ENCODE measurements at places on chromosomes 16 and 17.

DNA sequence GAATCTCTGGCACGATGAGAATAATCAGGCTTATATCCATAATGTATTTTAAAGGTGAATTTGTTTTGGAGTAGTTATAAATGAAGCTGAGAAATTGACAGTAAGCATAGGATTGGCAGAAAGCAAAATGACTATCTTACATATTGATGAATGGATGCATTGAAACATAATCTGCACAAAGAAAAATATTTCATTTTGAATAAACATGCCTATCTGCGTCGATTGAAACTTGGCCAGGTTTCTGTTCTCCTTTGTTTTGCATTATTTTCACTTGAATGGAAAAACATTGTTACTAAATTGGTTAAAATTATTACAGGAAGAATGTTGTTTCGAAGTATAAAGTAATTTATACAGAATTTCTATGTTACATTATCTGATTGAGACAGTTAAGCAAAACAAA lies 128.2 kb downstream of the USP22 start:
- DNase-seq: no peak

- no peak for DNase-seq
These were observed 22.7 kb downstream of the CYB561 start for GRCh38 chr17:63423251-63423950.

- DNase-seq: no peak
These were observed 68.9 kb downstream of the ABCC6 start for GRCh38 chr16:16154281-16154951.

GRCh38 chr16:12651765-12652512 lies 151.7 kb downstream of the CPPED1 start:
- no peak for DNase-seq

- DNase-seq: no peak
These were observed 6.0 kb downstream of the HAGHL start for GRCh38 chr16:732936-733335.

- no peak for DNase-seq
These were observed 16.9 kb downstream of the ITGAX start for GRCh38 chr16:31371619-31372484.

DNA sequence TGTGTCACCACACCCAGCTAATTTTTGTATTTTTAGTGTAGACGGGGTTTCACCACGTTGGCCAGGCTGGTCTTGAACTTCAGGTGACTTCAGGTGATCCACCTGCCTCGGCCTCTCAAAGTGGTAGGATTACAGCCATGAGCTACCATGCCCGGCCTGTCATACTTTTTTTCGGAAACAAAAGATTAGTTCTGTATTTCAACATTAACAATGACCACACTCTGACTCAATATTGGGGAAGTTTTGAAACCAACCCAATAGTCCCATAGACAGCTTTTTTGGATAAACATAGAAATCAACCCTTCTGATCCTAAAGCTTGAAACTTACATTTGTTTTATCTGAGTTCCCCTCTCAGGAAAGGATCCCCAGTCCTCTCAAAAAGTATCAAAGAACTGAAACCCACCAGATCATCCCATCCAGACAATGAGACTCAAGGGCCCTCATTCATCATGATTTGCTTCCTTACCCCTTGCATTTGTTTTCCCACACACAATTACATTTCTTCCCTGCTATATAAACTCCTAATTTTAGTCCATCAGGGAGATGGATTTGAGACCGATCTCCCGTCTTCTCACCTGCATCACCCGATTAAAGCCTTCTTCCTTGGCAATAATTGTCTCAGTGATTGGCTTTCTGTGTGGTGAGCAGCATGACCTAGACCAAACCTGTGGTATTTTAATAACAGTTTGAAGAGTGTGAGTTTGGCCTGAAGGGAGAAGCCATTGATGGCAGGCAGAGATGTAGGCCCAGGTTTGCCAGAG lies 7.2 kb upstream of the AGRP start:
- peak; percentile 74 for DNase-seq

DNA sequence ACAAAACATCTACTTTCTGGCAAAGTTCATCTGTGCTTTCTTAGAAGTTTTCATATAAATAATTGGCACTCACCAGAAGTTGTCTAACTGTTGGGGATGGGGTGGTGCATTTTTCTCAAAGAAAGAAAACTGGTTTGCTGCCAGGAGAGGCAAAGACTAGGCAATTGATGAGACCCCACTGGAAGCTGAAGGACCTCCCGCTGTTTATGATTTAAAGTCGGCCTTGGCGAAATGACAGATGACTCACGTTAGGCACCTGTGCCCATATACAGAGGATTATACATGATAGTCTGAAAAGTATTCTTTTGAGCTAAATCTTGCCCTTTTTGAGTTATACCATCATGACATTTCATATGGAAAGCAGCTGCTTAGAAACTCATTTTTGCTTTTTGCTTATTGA lies 193.0 kb upstream of the ZFHX3 start:
- DNase-seq: no peak

DNA sequence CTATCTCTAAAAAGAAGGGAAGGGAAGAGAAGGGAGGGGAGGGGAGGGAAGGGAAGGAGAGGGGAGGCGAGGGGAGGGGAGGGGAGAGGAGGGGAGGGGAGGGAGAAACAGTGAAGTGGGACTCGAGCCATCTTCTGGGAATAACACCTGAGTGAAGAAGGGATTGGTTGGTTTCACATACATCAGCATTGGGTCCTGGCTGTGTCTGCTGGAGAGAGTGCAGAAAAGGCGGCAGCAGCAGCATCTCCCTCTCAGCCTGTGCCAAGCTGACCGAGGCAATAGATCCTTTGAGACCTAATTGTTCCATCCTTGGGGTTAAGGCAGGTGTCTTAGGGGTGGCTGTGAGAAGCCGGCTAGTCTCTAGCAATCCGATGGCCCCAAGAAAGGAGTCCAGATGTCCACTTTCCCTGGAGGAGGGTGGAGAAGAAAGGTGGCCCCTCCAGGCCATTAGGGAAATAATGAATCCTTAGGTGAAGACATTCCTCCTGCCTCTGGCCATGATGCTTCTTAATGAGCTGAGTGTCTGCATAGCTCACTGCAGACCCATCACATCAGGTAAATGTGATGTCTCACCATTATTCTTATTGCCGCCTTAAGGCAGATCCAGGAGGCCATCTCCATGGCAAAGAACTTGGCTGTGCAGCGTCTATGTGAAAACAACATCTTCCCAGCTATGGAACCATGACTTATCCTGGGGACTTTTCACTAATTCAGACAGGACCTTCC lies 71.6 kb downstream of the WIPI1 start:
- no peak for DNase-seq

- DNase-seq: no peak
These were observed 6.8 kb downstream of the SCARF1 start for GRCh38 chr17:1638624-1639300.

GRCh38 chr17:80704381-80704819 lies 159.8 kb downstream of the RPTOR start:
- no peak for DNase-seq

DNA sequence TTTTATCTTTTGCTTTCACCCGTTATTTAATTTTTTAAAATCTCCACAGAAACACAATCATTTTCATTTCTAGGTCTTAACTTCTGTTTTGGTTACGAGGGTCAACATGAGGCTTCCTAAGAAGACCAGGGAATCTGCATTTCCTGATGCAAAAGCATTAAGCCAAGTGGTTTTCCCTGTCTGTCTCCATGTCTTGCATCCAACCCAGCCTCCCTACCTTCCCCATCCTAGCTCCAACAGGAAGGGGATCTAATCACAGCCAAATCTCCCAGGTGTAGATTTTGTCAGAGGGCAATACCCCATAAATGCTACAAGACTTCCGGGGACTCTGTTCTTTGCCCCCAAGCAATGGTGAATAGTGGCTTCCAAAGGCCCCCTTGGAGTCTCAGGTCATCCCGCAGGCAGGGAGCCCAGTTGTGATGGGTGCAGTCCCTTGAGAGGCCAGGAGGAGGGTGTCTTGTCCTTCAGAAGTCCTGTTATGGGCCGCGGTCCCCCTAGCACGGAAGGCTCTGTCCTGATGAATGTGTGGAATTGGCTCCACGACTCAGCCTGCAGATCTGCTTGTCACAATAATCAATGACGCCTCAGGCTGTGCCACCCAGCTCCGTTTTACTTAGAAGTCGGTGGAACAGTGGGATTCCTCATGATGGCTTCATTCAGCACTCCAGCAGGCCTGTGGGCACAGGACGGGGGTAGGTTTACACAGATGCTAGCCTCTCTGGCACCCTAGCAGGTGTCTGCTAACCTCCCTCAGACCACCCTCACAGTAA lies 141.1 kb downstream of the RGS9 start:
- no peak for DNase-seq

DNA sequence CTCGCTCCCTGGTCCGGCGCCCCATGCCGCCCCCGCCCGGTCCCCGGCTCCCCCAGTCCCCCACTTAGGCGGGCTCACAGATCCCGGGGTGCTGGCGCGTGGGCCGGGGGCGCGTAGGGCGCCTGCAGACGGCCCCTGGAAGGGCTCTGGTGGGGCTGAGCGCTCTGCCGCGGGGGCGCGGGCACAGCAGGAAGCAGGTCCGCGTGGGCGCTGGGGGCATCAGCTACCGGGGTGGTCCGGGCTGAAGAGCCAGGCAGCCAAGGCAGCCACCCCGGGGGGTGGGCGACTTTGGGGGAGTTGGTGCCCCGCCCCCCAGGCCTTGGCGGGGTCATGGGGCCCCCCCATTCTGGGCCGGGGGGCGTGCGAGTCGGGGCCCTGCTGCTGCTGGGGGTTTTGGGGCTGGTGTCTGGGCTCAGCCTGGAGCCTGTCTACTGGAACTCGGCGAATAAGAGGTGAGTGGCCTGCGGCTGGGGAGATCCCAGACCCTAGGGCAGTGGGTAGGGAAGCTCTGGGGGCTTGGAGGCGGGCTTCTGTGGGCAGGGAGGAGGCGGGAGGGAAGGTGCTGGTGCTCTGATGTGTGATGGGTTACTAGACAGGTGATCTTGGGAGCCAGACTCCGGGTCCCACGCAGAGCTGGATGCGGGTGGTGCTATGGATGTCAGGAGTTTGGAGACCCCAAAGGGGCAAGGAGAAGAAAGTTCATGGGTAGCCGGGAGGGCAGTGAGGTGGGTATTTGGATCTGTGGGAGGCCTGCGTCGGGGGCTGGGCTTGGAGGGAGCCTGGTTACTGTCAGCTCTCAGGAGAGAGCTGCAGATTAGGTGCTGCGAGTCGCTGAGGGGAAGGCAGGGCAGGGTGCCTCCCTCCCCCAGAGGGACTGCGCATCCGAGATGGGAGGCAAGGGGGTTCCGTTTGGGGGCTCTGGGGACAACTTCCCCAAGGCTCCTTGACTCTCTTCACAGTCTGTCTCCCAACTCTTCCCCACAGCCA lies 560 bp downstream of the EFNB3 start:
- DNase-seq: no peak

- no peak for DNase-seq
These were observed 20.5 kb upstream of the PABPN1L start for GRCh38 chr16:88886845-88887521.

- no peak for DNase-seq
These were observed 48.8 kb downstream of the DNAH3 start for GRCh38 chr16:21101631-21102420.

- DNase-seq: peak; percentile 53
These were observed 27.5 kb upstream of the PIK3R6 start for GRCh38 chr17:8894673-8895578.

GRCh38 chr16:2190659-2191445 lies 5.6 kb downstream of the CASKIN1 start:
- DNase-seq: no peak

DNA sequence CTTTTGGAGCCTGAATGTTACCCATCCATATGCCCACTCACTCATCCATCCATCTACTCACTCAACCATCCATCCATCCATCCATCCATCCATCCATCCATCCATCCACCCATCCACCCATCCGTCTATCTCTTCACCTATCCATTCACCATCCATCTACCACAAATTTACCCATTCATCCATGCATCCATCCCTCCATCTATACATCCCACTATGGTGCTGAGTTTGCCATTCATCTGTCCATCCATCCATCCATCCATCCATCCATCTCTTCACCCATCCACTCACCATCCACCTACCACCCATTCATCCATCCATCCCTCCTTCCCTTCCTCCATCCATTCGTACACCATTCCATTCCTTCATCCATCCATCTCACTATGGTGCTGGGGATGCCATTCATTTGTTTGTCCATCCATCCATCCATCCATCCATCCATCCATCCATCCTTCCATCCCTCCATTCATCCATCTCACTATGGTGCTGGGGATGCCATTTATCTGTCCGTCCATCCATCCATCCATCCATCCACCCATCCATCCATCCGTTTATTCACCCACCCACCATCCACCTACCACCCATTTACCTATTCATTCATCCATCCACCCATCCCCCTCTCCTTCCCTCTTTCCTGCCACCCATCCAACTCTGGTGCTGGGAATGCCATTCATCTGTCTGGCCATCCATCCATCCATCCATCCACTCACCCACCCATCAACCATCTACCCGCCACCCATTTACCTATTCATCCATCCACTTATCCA lies 39.7 kb downstream of the RGS9 start:
- no peak for DNase-seq

GRCh38 chr16:68083861-68084503 lies 1.2 kb upstream of the NFATC3 start:
- no peak for DNase-seq

DNA sequence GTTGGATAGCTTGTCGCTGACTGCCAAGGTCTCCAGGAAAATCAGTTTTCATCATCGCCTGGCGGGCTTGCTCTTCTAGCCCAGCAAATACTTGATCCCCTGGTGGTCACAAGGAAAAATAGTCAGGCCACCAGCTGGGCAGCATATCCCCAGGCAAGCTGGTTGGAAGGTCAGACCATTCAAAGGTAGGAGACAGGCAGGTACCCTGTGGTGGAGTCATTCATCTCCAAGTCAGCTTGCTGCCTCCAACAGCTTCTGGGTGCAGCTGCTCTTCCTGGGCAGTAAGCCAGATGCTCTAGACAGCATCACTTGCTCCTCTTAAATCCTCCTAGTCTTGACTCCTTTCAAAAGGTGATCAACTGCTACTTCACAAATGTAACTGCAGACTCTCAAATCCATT lies 16.0 kb downstream of the ZNF821 start:
- no peak for DNase-seq

DNA sequence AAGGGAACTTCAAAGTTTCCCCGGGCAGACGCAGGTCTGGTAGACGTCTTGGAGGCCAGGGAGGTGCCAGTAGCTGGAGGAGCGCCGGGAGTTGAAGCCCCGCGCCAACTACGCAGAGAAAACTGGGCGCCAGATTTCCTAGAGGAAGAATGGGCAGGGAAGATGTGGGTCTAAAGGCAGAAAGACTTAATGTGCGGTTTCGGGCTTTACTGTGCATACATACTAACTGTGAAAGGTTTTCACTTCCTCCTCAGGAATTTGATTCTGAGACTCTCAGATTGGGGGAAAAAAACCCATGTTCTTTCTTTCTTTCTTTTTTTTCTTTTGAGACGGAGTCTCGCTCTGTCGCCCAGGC lies 331 bp upstream of the ZNF287 start:
- no peak for DNase-seq

- no peak for DNase-seq
These were observed 106.3 kb upstream of the HSBP1 start for GRCh38 chr16:83701494-83701893.
